ENCODE measurements at places on chromosomes 3 and 15.

DNA sequence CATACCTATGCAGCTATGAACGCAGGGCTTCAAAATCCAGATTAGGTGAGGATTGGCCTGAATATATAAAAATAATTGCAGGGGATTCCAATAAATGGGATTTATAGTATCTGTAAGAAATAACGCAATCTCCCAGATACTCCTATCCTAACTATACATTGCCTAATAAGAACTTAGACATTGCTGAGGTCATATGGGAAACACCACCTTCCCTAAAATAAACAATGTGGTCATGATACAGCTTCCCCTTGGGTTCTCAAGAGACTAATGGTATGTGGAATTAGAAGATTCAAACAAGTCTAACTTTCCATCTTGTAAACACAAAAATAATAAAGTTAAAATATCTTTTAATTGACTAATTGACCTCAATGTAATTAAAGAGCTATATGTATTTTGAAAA, 28.2 kb downstream of the UBE3A start:
- DNase-seq = no peak

GRCh38 chr3:101229681-101230080, 90.7 kb downstream of the IMPG2 start:
- no peak for DNase-seq

DNA sequence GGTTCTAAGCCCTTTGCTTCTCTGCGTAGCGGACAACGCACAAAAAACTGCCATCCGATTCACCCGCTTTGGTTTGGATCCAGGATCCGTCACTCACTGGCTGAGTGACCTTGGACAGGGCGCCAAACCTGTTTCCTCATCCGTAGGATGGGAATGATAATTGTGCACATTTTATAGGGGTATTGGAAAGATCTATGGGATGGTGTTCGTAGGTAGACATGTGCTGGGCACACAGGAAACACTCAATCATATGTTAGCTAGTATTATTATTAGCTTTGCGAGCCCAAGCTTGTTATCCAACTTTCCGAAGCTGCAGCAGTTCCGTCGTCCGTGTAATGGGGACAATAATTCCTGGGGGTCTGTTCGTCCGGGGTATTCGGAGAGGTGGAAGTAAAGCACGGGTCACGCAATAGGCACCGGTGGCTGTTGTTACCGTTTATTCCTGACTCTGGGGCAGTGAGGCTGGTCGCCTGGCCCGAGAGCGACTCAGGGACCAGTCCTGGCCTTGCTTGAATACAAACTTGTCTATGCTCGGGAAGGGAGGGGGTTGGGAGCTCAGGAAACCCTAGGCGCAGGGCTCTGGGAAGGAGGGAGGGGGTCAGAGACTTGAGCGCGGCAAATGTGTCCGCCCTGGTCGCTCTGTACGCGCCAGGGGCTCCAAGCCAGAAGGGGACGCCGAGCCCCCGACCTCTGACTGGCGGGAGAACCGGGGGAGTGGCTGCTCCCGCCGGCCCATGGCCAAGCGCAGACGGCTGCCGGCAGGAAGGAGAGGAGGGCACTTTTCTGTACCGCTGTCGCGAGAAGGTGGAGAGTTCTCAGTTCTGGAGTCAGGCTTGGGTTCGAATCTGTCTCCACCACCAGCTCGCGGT, 1.3 kb downstream of the SPSB4 start:
- no peak for DNase-seq

DNA sequence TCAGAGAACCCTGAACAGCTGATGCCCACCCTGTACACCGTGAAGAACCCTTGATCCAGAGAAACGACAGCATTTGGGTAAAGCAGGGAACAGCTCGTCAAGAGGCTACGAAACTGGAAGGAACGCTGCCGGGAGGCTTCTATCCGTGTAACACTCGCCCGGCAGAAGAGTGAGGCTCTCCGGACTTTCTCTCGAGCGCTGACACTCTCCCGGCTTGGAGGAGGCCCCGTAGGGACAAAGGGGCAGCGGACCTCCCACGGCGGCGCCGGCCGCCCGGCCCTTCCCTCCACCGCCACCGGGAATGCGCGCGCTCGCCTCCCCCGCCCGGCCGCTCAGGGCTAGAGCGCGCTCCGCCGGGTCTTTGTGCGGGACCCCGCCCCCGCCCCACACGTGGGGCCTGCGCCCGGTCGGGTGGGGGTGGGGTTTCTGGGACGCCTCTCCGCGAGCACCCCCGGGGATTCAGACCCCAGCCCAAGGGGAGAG, 1.7 kb downstream of the HYAL2 start:
- DNase-seq = peak; percentile 77

DNA sequence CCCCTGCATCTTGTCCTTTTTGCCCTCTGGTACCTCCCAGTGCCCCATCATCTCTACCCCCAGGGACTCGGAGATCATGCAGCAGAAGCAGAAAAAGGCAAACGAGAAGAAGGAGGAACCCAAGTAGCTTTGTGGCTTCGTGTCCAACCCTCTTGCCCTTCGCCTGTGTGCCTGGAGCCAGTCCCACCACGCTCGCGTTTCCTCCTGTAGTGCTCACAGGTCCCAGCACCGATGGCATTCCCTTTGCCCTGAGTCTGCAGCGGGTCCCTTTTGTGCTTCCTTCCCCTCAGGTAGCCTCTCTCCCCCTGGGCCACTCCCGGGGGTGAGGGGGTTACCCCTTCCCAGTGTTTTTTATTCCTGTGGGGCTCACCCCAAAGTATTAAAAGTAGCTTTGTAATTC, 1.5 kb downstream of the SERF2 start:
- DNase-seq = no peak

GRCh38 chr3:151796105-151796680, 17.7 kb upstream of the AADAC start:
- DNase-seq = no peak

DNA sequence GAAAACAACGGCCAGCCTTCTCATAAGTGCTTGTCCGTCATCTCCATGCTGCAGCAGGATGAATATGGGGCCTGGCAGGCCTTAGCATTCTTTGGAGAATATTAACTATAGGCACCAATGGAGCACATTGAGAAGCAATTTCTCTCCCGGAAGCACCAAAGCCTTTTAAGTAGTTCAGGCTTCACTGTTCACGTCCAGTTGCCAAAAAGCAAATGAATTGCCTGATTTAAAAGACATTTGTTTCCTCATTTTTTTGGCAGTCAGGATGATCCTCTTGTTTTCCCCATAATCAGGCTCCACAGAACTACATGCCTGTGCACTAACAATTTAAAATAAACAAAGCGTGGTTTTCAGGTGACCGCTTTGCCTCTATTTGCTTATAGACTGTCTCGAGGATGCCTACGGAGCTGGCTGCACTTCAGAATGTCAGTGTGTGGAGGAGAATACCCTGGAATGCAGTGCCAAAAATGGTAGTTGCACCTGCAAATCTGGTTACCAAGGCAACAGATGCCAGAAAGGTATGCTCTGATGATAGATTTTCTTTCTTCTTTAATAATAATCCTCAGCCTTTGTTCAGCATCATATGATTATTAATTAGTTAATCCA, 725.2 kb upstream of the GOLIM4 start:
- no peak for DNase-seq

GRCh38 chr15:78239811-78240210, 5.4 kb upstream of the ACSBG1 start:
- DNase-seq = no peak

DNA sequence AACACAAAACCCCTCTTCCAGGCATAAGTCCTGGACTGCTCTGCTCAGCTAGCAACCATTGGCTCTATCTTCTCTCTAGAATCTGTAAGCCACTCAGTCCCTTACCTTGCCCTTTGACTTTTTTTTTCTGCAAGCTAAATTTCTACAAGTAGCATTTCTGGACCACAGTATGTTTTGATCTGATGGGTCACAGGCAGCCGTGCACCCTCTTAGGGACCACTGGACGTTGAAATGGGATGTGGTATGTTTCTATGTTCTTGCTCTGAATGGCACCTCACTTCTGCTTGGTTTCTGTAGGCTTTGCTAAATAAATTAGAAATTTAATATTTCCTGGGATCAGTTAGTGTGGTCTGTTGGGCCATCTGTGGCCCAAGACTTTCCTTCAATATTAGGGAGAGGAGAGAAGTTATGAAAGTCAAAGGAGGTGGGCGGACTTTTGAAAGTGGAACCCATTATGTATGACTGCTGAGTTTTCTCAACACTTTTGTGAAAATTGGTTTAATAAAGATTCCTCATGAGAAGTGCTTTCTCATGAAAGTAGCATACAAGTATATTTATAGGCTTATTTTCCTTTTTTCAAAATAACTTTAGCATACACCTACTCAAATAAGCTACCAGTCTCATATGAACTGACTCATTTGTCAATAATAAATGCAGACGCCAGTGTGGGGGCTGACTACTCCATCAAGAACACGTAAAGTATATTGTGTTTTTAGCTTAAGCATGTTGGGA, 18.4 kb upstream of the TIPARP start:
- no peak for DNase-seq

DNA sequence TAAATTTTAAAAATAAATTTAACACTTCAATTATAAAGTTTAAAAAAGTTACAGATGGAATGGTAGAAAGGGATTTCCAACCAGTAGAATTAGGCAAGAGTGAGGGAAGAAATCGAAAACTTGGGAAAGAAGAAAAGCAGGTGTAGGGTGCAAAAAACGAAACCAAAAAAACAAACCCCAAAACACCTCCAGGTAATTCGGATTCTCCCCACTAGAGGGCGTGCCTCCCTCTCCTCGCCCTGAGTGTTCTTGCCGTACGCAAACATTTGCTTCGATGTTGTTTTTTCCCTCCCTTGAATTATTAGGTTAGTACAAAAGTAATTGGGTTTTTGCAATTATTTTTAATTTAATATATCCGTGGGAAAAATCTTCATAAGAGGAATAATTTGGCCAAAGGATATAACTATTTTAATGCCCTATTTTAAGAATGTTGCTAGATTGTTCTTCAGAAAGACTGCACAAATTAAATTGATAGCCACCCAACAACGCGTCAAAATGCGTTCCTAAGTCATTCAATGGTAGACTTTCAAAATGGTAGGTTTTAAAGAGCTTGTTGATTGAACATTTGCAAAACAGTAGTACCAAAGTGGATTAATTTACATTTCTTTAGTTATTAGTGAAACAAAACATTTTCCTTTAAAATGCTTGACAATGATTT, 63.7 kb downstream of the SLC30A4 start:
- peak; percentile 90 for DNase-seq

DNA sequence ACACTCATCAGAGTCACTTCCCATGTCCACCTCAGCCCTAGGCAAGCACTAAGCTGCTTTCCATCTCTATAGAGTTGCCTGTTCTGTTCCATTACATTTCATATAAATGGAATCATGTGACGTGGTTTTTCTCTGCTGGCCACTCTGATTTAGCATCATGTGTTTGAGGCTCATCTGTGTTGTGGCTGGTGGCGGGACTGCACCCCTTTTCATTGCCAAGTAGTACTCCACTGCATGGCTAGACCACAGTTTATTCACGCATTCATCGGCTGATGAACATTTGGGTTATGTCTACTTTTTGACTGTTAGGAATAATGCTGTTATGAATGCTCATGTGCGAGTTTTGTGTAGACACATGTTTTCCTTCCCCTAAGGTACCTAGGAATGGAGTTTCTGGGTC, 114.9 kb downstream of the TMEM266 start:
- no peak for DNase-seq

DNA sequence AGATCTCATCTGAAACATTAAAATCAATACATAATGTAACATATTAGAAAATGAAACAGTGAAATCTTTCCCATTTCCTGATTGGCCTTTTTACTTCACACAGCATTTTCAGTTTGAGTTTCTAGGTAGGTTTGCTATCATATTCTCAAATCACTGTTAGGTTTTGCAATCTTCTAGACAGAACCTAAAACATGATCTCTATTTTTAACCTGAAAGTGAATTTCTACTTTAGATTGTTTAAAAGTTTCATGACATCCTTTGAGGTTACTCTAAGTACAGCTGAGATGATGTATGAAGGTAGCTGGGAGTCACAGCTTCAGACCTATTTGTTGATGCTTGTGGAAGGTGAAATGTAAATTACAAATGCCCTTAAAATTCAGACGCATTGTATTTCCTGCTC, 118.4 kb upstream of the GPR149 start:
- no peak for DNase-seq

DNA sequence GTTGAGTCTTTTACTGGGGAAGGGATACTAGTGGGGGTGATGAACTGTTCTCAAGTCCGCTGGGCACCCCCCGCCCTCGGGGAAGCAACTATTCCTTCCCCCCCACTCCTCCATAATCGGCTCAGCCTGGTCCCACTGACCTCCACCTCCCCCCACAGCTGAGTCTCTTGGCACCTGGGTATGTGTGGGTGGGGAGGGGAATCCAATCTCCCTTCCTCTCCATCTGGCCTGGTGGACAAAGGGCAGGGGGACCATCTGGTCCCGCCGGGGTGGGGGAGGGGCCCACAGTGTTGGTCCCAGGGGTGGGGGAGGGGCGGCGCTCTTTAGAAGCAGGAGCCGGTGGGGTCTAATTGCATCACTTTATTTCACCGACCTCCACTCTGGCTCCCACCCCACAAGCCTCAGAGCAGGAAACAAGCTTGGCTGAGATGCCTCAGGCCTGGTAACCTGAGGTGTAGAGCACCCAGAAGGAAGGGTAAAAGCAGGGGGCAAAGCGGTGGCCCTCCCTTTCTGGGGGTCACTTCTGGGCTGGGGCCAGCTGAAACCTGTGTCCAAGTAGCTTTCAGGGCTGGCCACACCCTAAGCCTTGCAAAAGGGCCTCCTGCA, 1.0 kb upstream of the PCBP4 start:
- peak; percentile 66 for DNase-seq

DNA sequence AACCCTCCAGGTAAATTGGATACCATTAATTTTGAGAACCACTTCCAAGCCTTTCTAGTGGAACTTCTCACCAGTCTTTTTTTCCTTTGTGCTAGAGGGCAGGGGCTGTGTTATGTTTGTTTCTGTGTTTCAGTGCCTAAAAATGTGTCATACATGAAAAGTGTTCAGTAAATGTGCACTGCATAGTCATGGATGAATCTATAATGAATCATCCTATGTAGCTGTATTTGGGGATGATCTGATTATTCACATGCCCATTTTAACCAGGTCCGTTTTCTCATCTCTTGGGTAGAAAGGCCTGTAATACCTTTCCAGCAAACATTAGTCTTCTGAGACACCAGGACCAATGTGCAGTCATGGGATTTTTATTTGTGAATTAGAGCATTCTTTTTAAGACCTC, 583.0 kb upstream of the GOLIM4 start:
- no peak for DNase-seq

DNA sequence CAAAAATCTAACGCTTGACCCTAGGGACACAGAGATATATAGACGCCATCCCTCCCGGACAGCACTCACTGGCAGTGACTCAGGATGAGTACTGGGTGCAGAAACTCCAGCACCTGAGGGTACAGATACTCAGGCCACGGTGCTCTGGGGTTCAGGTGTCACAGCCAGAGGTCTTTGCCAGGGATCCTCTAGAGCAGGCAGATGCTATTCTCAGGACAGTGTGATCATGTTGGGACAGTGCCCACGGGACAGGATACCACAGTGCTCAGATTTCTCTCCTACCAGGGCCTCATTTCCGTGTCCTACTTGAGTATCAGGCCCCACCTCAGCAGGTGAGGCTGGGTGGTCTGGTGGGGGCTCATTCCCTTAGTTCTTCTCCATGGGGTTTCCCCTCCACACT, 34.4 kb downstream of the HOMER2 start:
- DNase-seq = no peak

GRCh38 chr3:156840826-156841689, 14.9 kb downstream of the LEKR1 start:
- DNase-seq = no peak

Data from liver (tissue), 10 donors.